ENCODE measurements at places on chromosomes 5 and 9.

- no peak for DNase-seq
Measured at GRCh38 chr5:154811239-154811638, 39.2 kb downstream of the FAXDC2 start.

DNA sequence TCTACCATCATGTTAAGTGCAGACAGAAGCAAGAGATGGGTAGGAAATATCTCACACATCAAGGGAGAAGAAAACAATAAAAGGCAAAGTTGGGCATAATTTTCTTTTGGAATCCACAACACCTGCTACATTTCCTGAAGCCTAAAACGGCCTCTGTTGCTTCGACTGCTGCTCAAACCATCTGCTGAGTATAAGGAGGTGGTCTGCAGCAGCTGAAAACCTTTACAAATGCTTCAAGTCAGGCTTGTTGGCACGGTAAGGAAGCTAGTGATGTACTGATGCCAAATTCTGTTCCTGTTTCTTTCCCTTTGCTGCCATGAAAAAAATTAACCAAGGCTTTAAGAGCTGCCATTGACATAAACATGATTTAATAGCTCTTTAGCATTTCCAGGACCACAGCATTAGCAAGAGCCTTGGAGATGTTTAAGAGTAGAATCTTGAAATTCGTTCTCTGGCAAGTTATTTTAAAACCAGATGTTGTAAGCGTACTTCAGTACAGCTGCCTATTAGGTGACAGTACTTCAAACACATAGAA is 75.6 kb downstream of the DMRTA1 start:
- no peak for DNase-seq

DNA sequence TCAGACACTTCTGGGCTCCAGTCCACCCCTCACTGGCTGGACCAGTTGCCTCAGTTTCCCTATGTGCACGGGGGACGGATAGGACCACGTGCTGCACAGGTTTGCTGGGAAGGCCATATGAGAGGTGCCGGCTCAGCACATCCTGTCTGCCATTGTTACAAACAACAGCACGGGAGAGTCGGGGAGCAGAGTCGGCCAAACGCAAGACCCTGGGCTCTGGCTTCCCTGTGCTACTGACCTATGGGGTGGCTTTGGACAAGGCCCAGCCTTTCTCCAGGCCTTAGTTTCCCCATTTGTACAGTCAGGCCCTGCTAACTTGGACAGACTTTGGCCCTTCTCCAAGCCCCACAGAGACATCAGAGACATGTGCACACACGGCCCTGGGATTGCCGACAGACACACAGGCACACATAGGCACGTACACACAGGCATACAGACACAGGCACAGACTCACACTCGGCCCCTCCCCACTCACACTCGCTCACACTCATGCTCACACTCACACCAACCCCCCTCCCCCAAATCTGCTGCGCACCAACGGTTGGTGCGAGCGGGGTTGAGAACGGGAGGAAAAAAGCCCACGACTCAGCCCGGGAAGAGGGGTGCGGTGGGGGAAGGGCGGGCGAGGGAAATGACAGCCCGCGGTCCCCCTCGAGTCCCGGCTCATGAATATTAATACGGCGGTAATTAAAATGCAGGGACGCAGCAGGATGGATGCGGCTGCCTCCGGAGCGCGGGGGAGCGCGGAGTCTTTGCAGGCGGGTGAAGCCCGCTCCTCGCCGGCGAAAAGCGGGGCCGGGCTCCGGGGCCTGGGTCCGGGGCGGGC is 133.0 kb downstream of the C9orf50 start:
- DNase-seq = peak; percentile 65

- no peak for DNase-seq
Measured at GRCh38 chr5:138602371-138603000, 27.3 kb upstream of the HSPA9 start.

Data from nucleus accumbens (tissue), 56 donors.